ENCODE measurements at places on chromosomes 2 and 18.
A peak's percentile ranks its signal among the peaks of the same experiment; 100 is the strongest.

DNA sequence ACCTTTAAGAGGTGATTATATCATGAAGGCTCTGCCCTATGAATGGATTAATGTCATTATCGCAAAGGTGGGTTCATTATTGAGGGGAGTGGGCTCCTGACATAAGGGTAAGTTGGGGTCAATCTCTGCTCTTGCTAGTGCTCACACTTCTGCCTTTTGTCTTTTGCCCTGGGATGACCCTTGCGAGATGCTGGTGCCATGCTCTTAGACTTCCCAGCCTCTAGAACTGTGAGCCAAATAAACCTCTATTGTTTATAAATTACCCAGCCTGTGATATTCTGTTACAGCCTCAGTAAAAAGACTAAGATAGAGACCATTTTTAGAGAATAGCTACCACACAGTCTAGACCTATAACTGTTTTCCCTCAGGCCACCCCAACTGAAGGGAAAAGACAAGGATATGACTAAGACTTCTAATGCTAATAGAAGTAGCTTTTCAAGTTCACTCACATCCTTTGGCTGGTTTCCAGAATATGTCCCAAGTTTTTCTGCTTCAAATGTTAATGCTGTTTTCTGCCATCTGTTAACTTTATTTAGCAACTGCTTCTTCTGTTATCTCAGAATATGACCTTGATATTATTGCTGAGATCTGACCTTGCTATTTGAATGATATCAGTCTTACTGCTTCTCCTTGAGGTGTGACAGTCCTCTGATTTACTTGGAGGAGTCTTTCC is 65.1 kb upstream of the STAM2 start:
- no peak for DNase-seq

GRCh38 chr2:36404318-36404717 is 48.7 kb downstream of the CRIM1 start:
- DNase-seq, result no peak

DNA sequence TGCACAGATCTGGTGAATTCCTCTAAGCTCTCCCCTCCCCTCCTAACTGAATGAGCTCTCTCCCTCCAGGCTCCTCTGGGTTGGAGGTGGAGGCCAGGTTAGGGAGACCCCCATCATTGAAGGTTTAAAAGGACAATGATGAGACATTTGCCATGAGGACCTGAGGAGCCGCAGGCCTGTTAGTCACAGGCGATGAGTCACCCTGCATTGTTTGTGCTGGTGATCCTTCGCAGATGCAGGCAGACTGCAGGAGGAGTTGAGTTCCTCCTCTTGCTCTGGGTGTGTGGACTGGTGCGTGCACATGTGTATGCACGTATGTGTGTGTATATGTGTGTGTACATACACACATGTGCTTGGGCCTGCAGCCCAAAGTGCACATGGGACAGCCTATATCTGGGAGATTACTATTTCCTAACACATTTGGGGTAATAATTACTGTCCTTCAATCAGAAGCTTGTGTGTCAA is 42.0 kb downstream of the MCFD2 start:
- DNase-seq, result peak; percentile 15

GRCh38 chr2:128404709-128405466 is 86.2 kb upstream of the HS6ST1 start:
- DNase-seq, result no peak

GRCh38 chr2:65845442-65846182 is 413.2 kb upstream of the SPRED2 start:
- no peak for DNase-seq

DNA sequence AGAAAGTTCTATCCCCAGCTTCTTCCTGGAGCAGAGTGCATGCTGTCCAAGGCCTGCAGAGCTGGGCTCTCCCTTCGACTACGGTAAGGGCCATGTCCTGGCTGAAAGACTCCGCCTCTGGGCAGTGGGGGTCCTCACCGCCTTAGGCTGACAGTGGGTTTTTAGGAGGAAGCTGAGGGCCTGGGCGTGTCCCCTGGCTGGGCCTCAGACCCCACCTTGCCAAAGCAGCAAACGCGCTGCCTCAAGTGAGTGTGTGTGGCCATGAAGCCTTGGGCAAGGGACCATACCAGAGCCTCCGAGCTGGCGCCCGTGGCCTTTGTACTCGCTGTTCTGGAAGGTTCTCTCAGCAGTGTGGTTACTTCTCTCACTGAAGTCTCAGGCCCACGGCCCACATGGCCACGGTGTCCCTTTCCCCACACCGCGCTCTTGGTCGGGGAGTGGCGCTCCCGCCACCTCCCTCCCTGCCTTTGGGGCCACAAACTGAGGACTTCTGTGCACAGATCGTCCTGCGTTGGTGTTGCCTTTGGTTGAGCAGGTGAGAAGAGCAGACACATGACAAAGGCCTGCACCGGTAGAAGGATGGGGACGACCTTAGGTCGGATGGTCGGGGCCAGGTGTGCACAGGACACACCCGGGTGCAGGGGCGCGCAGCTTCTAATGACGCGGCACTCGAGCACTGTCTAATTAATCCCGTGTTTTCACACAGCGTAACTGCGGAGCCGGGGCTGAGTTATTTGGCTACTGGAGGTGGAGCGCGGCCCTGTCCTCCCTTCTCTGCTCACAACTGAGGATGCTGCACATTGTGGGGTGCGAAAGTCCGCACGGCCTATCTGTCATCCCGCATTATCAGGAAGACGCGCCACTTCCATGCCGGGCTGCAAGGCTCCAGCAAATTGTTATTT is 121.6 kb downstream of the PTGR3 start:
- DNase-seq, result no peak

GRCh38 chr2:231512222-231512621 is 18.0 kb downstream of the NMUR1 start:
- DNase-seq, result no peak

All from stimulated activated CD4-positive, alpha-beta T cell treated with anti-CD3 and anti-CD28 coated beads, Interleukin-1b, Interleukin-23, amount 100 ng/mL, for 24 hours (primary cell).